ENCODE measurements at places on chromosomes 3 and 15.

DNA sequence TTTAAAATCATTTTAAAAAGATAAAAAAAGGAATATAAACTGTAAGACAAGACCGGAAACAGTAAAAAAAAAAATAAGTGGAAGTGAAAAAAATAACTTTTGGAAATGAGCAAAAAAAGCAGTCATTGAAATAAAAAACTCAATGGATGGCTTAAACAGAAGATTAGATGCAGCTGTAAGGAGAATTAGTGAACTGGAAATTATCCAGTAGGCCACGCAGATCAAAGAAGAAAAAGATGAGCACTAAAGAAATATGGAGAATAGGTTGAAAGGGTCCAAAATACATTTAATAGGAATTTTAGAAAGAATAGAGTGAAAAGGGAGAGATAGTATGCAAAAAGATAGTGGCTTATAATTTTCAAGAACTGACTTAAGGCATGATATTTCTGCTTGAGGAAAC, 47.0 kb downstream of the STARD5 start:
- DNase-seq = no peak

- no peak for DNase-seq
Measured at GRCh38 chr3:158205324-158205723, 95.4 kb downstream of the RSRC1 start.

DNA sequence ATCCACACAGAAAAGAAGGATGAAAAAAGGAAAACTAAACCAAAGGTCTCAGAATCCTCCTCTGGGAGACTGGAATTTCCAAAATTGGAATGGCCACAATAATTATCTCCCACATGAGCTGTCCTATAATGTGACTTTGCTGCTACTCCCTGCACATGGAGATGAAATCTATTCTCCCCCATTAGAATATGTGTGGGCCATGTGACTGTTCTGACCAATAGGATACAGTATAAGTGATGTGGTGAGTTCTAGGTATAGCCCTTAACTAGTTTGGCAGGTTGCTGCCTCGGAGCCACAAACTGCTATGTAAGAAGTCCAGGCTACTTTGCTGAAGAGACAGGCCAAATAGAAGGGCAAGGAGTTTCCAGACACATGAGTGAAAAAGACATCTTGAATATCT, 5.2 kb downstream of the TRIM59 start:
- DNase-seq = peak; percentile 44

DNA sequence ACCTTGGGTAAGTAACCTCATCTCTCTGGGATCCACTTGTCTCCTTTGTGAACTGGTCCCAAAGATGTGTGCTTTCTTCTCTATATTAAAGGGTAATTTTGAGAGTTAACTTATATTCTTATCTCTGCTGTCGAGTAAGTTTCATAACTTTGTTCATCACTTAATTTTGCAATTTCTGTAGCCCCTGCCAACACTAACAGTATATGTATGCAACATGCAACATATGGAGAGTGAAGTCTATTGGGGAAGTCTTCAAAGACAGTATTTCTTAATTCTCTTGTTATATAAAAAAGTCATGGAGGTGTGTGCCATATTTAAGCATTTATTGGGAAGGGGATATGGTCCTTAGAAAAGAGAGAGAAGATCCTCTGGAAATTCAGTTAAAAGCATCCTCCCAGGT, 85.9 kb downstream of the LRRC3B start:
- no peak for DNase-seq

- no peak for DNase-seq
Measured at GRCh38 chr3:99475229-99475628, 163.2 kb upstream of the COL8A1 start.

- DNase-seq = no peak
Measured at GRCh38 chr3:116240261-116240660, 205.0 kb downstream of the LSAMP start.

DNA sequence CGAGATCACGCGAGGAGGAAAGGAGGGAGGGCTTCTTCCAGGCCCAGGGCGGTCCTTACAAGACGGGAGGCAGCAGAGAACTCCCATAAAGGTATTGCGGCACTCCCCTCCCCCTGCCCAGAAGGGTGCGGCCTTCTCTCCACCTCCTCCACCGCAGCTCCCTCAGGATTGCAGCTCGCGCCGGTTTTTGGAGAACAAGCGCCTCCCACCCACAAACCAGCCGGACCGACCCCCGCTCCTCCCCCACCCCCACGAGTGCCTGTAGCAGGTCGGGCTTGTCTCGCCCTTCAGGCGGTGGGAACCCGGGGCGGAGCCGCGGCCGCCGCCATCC, 1.1 kb upstream of the SETD5 start:
- peak; percentile 79 for DNase-seq

GRCh38 chr3:36482256-36482655, 102.0 kb downstream of the STAC start:
- no peak for DNase-seq

DNA sequence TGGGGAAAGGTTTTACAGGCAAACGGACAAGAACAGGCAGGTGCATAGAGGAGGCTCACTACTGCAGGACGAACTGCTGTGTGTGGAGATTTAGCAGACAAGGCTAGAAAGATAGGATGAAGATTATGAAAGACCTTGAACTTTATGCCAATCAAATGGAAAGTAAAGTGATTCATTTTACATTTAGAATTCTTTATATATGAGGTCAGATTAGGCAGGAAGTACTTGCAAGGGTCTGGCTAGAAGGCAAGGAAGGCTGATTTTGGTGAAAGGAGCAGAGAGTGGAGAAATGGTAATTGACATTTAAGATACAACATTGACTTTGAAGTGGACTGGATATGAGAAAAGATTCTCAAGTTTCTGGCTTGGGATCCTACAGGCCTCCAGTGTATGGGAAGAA, 33.6 kb downstream of the PLSCR4 start:
- DNase-seq = no peak

- no peak for DNase-seq
Measured at GRCh38 chr3:147672436-147672835, 263.3 kb downstream of the ZIC1 start.

- DNase-seq = no peak
Measured at GRCh38 chr3:61847784-61848462, 286.6 kb downstream of the PTPRG start.

DNA sequence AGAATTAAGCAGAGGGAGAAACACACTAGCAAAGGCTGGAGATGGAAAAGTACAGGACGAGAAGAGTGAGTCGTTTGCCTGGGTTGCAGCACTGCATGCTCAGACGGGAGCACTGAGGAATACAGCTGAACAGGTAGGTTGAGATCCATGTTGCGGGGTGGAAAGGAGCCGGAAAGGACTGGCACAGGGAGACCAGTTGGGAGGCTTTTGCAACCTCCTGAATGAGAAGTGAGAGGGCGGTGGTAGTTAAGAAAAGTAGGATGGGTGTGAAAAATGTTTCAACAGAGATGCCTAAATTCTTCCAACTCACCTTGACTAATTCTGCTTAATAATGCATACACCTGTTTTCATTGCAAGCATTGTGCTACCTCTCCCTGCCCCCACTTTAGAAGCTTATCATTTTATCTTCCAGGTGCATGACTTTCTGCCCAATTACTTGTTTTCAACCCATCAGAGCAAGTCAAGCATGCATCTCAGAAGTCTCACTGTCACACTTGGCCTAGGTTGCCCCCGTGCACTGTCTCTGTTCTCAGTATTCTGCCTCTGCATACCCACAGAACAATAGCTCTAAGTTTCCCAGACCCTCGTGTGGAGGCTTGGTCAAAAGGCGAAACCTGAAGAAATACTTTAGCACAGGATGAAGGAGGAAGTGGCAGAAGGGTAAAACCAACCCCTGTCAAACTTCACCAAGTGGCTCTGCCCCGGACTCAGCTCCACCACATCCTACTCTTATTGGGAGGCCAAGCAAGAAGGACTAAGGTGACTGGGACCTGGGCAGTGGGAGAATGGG, 199.3 kb upstream of the BCL6 start:
- DNase-seq = no peak

GRCh38 chr15:58444658-58445332, 13.0 kb downstream of the LIPC start:
- no peak for DNase-seq

DNA sequence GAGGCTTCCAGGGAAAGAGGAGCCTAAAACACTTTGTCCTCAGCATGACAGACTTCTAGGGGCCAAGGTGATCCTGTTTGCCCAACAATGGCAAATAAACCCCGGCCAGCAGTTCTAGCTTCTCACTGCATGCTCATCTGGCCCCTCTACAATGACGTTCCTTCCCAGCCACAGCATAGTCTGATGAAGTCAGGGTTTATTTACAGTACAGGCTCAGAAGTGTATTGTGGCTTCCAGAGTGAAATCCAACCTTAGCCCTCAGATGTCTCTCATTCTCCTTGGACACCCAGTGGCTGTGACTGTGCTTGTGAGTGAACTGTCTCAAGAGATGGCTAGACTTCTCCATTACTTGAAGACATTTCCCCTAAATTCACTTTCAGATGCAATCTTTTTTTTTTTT, 40.8 kb downstream of the BFSP2 start:
- no peak for DNase-seq

GRCh38 chr3:71197841-71198565, 385.5 kb downstream of the FOXP1 start:
- no peak for DNase-seq

GRCh38 chr3:188863999-188864406, 307.8 kb upstream of the TPRG1 start:
- DNase-seq = no peak

GRCh38 chr3:94082391-94082937, 19.6 kb downstream of the NSUN3 start:
- no peak for DNase-seq

- DNase-seq = no peak
Measured at GRCh38 chr15:54884312-54884711, 312.4 kb downstream of the RSL24D1 start.

DNA sequence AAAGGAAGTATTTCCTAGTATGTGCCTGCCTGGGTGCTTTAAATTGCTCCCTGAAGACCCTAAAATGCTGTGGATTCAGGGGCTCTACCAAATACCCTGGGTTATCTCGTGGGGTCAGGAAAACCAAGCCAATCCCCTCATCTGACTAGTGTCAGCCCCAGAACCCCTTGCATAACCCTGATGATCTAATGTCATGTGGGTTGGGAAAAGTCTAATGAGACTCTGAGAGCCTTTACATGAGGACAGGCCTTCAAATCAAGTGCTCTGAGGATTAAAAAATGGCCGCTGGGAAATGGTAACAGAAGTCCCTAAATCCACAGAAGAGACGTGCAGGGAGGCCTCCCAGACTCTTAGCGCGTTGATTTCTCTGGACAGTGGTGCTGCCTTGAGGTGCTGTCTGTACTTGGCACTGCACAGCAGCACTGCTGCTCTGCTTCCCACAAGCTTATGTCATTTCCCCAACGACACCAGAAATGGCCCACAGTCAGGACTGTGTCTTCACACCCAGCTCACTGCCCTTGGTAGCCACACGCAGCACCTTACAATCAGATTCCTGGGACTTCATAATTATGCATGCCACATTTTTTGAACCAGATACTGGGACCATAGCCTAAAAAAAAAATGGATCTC, 16.6 kb downstream of the EIF4E3 start:
- DNase-seq = no peak

DNA sequence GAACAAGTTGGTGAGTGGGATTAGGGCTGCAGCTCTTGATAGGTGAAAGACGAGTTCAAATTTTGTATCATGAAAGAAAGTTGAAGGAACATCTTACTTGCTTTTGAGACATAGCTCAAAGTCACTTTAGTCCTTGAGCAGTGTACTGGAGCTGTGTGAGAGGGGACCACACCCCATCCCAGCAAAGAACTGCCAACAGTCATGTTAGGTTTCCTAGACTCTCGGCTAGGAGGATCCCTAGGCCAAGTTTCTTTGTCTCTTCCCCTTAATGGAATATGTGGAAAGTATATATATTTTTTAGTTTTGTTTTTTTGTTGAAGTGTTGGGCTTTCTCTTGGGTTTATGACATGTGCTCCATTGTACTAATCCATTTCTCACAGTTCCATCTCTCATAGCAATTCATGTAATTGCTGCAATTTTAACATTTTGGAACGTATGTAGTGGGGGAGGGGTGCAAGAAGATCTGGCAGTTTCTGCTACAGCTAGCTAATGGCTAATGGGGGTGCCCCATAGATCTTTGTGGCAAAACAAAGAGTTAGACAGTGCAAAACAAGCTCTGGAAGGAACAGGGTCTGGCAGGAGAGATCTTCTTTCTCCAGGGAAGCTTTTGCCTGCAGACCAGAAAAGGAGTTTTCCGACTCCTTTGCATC, 25.1 kb downstream of the TLNRD1 start:
- no peak for DNase-seq

DNA sequence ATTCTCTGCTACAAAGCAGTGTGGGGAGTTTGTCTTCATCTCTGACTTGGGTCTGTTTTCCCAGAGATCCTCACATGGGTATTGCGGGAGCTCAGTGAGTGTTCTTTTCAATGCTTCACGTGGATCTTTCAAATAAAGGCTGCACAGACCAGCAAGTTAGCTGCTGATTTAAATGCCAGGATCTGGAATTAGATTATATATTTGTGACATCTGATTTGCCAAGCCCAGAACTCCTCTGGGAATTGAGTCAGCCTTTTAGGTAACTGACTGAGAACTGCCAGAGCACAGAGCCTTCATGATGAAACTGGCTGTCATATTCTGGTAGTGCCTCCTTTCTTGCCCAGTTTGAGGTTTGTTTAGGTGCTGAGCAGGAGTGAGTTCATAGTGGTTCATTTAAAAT, 14.7 kb downstream of the EDEM1 start:
- DNase-seq = no peak

- no peak for DNase-seq
Measured at GRCh38 chr3:42654331-42655201, 1.1 kb downstream of the ZBTB47 start.

DNA sequence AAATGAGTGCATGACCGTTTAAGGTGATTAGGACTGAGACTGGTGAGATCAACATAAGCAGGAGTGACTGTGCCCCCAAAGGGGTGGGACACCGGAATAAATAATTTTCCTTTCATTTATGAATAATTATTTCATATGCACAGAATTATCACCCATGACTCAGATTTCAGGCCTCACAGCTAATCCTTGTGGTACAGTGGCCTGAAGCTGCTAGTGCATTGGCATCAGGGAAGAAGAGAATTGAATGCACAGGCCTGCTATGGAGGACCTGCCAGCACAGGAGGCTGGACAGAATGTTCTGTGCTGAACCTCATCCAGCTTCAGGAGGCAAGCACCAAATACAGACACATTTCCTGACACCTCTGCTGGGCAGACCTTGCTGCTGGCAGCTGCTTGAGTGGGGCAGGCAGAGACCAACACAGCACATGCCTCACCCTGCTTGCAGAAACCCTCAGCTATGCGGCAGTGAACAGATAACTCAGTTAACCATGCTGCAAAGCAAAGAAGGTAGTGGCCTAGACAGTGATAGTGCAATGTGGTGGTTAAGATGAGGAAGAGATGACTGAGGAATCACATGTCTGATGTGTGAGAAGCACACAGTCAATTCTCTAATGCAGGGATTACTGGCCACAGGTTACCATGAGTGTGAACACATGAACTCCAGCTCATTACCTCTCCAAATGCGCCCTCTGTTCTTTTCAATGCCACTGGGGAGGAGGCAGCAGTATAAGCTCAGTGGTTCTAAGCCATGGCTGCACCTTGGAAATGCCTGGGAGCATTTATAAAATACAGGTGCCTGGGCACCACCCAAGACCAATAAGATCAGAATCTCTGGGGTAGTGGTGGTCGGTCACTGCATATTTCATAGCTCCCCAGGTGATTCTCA, 68.1 kb upstream of the SCN5A start:
- DNase-seq = peak; percentile 51

GRCh38 chr15:44250566-44251205, 37.8 kb upstream of the GOLM2 start:
- DNase-seq = no peak

Data from hematopoietic multipotent progenitor cell treated with erythropoietin and hydrocortisone succinate and interleukin-3 and kit ligand, for 17 days (in vitro differentiated cells).